Activated CD4-positive, alpha-beta T cell treated with anti-CD3 and anti-CD28 coated beads for 36 hours (primary cell): ENCODE measurements at places on chromosomes 7 and 10. TPM values are rescaled to one million over a fixed set of nuclear protein-coding genes. Genes with fewer than 3 reads are reported as not detected.

DNA sequence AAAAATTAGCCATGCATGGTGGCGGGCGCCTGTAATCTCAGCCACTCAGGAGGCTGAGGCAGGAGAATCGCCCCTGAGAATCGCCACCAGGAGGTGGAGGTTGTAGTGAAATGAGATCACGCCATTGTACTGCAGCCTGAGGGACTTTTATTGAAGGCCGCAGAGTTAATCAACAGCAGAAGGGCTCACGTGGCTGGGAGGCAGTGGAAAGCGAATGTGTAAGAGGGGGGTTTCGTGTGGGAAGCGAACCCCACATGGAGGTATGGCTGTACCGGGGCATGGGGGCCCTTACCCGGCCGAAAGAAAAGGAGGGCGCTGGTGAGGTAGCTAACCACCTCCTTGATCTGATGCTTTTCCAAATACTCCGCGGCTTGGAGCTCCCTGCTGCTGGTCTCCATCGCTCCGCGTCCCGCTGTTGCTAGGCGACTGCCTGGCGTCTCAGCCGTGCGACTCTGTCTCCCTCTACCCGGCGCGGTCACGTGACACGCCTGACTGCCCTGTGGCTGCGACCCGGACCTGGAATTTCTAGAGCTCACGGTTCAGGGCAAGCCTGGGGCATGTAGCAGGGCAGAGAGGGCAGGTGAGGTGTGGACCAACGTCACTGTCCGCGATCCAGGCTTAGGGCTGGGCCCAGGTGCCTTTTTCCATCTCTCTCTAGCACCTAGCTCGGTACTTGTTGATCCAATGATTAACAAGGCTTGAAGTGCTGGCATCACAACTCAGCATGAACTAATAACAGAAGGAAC is at the start of gene EFCAB10:
Gene EFCAB10 (minus strand): TSS at position 428 of the 746 bp plus-strand sequence. CDS start 30 bp downstream, at position 398.
- DNase-seq = peak; percentile 83

DNA sequence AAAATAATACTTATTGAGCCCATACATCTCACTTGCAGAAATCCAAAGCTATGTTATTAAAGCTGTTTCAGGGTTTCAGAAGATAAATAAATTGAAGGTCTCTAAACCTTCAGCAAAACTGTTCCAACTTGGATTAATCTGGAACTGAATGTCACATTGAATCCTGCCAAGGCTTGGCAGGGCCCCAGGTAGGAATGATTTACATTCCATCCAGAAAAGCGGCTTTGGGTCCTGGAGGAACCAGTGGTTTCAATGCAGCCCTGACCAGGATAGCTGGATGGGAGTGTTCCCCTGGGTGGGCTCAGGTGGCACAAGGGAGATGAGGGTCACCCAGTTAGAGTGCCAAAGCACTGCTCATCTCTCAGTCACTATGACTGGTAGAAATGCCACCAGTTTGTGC is 37.0 kb upstream of the TMEM72 start:
- no peak for DNase-seq

DNA sequence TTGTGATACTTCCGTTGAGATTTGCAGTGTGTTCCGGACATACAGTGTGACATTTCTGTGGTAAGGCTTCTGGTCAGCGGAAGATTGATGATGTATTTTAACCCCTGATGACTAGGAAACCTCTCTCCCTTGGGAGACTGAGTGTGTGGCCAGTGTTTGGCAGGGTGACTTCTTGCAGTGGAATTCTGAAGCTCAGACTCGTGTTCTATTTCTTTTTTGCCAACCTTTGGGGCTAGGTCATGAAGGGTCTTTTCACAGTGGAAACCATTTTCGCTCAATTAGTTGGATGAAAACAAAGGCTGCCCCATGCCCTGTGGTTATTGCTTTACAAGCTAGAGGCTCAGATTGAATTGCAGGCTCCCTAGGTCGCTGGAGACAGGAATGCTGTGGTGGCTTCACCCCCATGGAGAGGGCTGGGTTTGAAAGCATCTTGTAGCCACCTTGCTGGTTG is 288.9 kb downstream of the BBS9 start:
- no peak for DNase-seq

DNA sequence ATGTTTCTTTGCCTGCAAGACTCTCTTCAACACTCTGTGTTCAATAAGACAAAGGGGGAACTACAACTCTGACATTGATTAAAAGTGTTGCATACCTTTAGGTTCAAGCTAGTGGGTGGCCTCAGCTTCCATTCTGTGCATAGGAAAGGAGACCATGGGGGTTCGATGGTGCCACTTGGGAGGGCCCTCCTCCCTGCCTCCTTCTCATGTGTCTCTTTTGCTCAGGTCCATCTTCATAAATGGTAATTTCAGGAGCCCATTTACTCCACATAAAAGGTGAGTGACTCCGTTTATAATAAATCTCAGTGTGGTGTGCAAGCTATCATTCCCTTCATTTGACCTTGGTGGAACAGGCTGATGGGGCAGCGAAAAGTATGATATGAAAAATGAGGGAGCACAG is 285.1 kb downstream of the LRMDA start:
- DNase-seq = no peak

DNA sequence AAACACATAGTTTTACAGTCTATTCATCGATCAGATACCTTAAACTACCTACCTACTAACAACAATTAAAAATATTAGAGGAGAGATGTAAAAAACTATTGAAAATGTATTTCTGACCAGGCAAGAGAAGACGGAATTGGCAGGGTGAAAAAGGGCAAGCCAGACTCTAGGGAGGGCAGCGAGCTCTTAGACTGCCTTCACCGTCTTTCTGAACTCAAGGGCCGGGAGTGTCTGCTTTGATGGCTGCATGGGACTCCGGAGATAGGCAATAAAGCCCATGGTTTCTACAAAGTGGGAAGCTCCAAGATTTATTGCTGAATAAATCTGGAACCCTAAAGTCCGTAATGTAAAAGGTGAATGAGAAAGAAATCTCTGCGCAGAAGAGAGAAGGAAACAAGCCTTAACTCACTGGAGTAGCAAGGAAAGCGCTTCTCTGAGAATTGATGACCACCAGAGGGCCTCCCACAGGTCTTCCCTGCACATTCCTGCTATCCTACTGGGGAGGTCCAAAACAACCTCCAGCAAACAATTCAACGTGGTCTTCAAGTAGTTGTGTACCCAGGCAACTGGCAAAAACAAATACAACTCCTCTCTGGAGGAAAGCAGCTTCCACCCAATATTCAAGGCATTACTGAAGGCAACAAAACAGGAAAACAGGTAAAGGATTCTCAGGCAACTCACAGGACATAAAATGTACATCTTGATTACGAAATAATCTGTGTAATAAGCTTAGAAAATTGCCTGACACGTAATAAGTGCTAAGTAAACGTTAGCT is 181.3 kb downstream of the SDK1 start:
- DNase-seq = no peak

- DNase-seq = peak; percentile 57
Observed at GRCh38 chr10:114925587-114926586, 12.1 kb upstream of the TRUB1 start.

GRCh38 chr10:28677888-28678686 is 766 bp downstream of the BAMBI start:
- DNase-seq = peak; percentile 41

DNA sequence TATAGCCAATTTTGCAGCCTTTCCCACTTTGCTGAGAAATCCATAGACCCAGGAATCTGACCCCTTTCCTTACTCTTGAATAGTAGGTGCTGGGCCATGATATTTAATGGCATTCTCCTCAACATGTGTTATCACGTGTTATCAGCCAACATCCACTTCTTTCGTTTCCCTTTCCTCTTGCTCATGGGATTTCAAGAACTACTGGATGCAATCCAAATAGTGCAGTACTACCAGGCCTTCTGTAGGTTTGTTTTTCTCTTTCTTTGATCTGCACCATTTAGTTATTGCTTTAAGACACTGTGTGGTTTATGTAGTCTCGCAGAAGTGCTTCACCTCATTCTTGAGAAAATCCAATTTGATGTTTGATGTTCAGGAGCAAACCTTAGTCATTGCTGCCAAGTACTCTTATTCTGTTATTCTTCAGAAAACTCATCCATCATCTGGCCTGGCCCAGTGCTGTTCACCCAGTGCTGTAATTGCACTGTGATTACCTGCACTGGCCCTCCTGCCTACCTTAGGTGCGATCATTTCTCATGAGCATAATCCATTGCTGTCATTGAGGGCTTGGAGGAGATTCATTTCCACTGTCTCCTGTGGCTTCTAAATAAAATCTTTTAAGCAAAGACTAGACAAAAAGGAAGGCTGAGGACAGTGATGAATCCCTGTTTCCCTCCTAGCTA is 315.3 kb downstream of the BMPER start:
- no peak for DNase-seq

DNA sequence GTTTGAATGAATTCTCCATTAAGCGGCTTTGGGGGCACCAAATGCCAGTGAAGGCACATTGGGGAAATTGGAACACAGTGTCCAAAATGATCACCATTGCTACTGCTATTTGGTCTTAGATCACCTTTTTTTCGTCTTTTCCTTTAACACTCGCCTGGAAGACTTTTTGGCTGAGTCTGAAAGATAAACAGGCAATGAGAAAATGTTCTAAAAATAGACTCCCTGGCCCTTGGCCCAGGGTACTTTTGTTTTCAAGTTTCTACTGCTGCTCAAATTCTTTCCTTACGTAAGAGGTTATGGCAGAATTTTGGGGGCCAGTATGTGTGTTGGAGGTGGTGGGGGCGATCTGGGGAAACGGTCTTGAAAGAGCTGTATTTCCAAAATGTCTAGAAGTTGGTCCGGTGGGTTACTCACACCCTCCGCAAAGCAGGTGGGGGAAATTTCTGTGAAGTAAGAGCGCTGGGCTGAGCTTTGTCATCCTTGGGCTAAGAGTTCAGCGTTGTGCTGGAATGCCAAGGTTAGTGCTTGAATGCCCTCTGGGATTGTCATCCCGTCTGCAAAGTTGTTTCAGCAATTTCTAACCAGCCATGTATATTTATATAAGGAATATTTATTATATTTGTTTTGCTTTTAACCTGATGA is 1.3 kb upstream of the ITPRIP start:
- DNase-seq = no peak

GRCh38 chr7:108294595-108294994 is 161.6 kb downstream of the NRCAM start:
- DNase-seq = no peak

DNA sequence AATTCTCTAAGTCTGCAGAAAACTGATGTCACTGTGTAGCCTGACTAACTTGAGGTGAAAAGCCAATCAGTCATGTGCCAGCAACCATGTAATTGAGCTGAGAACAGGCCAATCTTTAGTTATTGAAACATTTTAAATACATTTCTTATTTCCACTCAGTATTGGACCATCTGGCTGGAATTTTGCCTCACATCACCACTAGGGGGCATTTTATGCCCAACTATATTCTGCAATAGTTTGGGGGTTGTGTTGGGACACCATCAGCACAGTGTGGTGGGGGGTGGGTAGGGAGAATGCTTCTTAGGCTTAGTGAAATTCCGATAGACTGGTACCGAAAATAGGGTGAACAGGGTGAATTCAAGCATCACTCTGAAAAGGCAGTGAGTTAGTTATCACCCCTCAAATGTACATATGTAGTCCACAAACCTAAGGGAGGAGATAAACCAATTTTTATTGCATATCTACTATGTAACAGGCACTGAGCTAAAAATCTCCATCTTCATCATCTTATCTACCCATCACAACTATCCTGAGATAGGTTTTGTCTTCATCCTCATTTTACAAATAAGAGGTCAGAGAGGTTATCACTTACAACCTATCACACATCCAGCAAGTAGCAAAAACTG is 17.8 kb downstream of the NPSR1 start:
- peak; percentile 33 for DNase-seq

GRCh38 chr7:127683776-127684681 is 32.0 kb downstream of the SND1 start:
- no peak for DNase-seq

DNA sequence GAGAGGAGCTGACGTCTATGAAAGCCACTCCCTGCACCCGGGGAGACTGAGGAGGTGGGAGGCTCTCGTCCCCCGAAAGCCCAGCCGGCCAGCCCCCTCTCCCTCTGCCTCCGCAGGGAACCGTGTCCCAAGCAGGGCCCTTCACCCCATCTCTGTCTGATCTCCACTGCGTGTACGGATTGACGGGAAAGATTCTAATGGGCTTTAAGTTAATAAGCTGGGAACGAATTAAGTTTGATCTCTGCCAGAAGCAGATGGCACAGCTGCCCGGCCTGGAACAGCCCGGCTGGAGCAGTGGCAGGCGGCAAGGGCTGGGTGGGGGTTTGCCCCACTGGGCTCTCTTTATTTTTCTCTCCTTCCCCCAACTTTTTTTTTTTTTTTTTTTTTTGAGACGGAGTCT is 6.1 kb upstream of the SLC29A4 start:
- no peak for DNase-seq

GRCh38 chr10:10826125-10826524 is 191.5 kb upstream of the CELF2 start:
- no peak for DNase-seq

- no peak for DNase-seq
Observed at GRCh38 chr7:25822823-25823222, 329.2 kb upstream of the NFE2L3 start.

GRCh38 chr7:147638566-147638965 is 952.0 kb upstream of the C7orf33 start:
- no peak for DNase-seq

- no peak for DNase-seq
Observed at GRCh38 chr10:22159180-22159579, 58.6 kb downstream of the EBLN1 start.

- no peak for DNase-seq
Observed at GRCh38 chr10:58796824-58797223, 284.2 kb downstream of the BICC1 start.

DNA sequence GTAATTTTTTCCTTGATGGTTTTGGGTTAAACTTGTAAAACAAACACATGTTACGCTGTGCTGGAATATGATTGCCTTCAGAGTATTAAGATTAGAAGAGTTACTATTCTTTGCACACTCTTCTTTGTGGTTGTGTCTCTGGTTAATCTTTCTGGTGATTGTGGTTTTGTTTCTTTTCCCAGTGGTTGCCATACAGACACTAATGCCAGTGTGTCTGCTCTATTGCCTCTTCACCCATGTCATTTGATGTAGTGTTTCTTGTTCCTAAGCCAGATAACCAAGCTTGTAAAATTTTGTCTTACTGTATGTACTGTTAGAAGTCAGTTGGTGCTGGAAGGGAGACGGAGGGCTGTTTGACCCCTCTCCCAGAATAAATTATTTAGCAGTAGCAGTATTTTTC is 124.8 kb downstream of the PHTF2 start:
- no peak for DNase-seq

DNA sequence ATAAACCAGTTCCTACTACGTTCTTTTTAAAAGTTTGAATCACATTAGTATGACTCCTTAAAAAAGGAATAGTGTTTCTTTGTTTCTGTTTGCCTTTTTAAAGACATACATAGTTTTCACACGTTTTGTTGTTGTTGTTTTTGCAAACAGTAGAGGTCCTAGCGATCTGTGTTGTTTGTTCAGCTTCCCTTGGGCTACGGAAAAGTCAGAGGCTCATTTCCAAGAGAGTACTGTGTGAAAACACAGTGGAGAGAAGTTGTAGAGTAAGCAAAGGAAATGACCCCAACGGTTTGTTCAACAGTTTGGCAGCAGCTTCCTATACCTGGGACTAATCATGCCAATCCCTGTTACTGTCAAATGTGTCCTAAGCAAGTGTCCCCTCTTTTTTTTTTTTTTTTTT is 87.1 kb upstream of the STEAP1 start:
- no peak for DNase-seq

GRCh38 chr7:4659551-4660286 is 22.4 kb upstream of the FOXK1 start:
- DNase-seq = peak; percentile 43

RBM20 gene
- total RNA-seq = 0.05 TPM

LIPM gene
- total RNA-seq = not detected

SORCS3 gene
- not detected for total RNA-seq

ZNF727 gene
- 1.1 TPM for total RNA-seq

SLC26A3 gene
- not detected for total RNA-seq

SLC18A3 gene
- total RNA-seq = not detected

ARHGEF35 gene
- total RNA-seq = 5.1 TPM

NEUROD6 gene
- total RNA-seq = not detected

XRCC2 gene
- 19.3 TPM for total RNA-seq

CLDN3 gene
- total RNA-seq = not detected
